Progenitor cell of endocrine pancreas (in vitro differentiated cells): ENCODE measurements at places on chromosomes 2 and 18.

- no peak overlapping the region for H3K4me3 ChIP-seq
- H3K27me3 ChIP-seq, result no peaks in the 10 kb centered on the region
- DNase-seq, result no peak
- no peaks in the 10 kb centered on the region for H3K36me3 ChIP-seq
Observed at GRCh38 chr2:221229099-221229498, 343.0 kb downstream of the EPHA4 start.

DNA sequence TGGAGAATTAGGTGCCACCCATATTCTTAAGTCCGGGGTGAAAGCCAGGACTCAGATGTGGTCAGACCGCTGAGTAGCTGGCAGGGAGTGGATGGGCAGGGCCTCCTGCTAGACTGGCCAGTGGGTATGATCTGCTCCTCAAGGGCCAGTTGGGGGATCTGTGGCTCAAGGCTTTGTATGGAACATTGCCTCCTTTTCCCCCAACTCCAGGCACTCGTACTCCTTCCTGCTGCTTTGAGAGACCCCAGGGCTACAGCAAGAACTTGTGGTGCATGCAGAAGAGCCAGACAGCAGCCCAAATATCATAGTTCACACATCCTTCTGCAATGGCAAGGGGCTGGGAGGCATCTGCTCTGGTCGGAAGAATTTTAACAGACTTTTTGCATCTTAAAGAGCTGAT, 61.7 kb downstream of the PDCL3 start:
- H3K4me1 ChIP-seq, result no peaks in the 10 kb centered on the region
- no peaks in the 10 kb centered on the region for H3K36me3 ChIP-seq
- no peak overlapping the region for H3K27ac ChIP-seq

DNA sequence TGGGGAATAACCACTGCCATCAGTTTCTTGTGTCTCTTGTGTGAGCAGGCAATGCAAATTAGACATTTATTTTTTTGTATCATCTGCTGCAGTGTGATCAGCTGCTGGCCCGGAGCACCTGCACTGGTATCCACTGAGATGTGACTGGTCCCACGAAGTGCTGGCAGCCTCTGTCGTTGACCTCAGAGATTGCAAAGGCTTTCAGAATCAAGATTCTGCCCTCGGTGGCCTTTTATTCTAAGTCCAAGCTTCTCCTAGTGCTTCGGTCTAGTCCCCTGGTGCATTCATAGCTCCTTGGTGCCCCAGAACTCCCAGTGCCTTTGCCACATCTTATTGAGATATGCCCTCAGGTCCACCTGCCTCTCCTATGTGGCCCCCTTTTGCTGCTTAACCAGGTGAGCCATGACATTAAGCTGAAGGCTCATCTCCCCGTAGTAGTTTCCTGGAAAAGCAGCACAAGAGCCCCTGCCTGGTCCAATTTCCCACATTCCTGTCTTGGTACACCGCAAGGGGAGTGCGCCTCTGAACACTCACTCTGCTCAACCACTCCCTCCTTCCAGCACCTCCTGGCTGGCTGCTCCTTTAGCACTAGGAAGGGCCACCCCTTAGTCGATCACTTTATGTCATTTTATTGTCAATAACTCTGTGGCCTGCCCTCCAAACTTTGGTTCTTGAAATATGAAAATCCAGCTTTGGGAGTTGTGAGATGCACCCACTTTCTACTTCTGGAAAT, 27.1 kb upstream of the MARCO start:
- H3K4me1 ChIP-seq, result peaks cover 8% of the 10 kb centered on the region
- DNase-seq, result no peak
- no peak overlapping the region for H3K27ac ChIP-seq
- H3K36me3 ChIP-seq, result no peaks in the 10 kb centered on the region
- H3K4me3 ChIP-seq, result no peak overlapping the region

DNA sequence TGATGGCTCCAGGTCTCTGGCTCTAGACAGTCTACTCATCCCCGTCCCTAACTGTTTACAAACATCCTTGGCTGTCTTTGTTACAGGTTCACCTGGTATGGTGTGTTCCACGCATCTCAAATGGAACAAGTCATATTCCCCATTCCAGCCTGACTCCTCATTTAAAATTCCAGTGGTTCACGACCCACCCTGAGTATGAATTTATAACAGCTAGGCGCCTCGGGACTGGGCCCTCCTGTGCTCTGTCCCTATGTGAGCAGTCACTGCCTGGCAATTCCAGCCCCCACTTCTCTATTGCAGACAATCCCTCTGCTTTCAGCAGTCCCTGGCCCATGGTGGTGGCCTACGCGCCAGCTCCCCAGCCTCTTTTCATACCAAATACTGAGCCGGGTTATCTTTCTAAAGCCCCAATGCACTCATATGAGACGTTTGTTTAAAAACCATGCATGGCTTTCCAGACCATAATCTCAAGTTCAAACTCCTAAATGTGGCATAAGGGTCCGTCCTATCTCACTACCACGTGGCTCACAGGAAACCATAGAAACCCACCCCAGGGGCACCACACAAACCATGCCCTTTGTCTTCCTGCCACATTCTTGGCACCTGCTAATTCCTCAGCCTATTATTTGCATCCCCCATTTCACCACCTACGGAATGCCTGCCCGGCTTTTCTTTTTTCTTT, 1.6 kb downstream of the SERPINB8 start:
- peak overlapping the region; percentile 86 for H3K4me3 ChIP-seq
- H3K36me3 ChIP-seq, result no peaks in the 10 kb centered on the region
- DNase-seq, result no peak

- H3K4me1 ChIP-seq, result peaks cover 18% of the 10 kb centered on the region
- DNase-seq, result no peak
- no peaks in the 10 kb centered on the region for H3K27me3 ChIP-seq
Observed at GRCh38 chr2:105581555-105581944, 163.2 kb upstream of the NCK2 start.

- peaks cover 11% of the 10 kb centered on the region for H3K27me3 ChIP-seq
- DNase-seq, result no peak
- no peak overlapping the region for H3K27ac ChIP-seq
- H3K4me1 ChIP-seq, result peaks cover 3% of the 10 kb centered on the region
- no peaks in the 10 kb centered on the region for H3K36me3 ChIP-seq
- H3K4me3 ChIP-seq, result no peak overlapping the region
Observed at GRCh38 chr2:27170581-27171337, 22.0 kb downstream of the TCF23 start.

- peaks cover 2% of the 10 kb centered on the region for H3K36me3 ChIP-seq
- no peak overlapping the region for H3K27ac ChIP-seq
- peaks cover 9% of the 10 kb centered on the region for H3K4me1 ChIP-seq
- DNase-seq, result no peak
Observed at GRCh38 chr2:18924886-18925285, 335.5 kb upstream of the NT5C1B start.

DNA sequence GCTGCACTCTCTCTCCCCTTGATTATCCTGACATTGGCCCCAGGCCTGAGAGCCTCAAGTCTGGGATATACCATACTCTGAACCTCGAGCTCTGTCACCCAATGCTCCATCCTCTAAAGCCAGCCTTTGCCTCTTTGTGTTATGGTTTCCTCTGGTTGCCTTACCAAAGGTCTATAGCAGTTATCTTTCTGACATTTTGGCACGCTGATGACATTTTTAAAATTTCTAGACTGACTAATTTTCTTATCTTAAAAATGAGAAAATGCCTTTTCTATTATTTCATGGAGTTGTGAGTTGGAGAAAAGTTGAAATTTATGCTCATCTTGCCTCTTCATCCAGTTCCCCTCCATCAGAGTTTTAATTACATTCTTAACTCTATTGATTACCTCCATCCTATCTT, 62.7 kb downstream of the PKP4 start:
- no peaks in the 10 kb centered on the region for H3K27me3 ChIP-seq
- DNase-seq, result no peak
- H3K4me1 ChIP-seq, result peaks cover 8% of the 10 kb centered on the region
- H3K4me3 ChIP-seq, result no peak overlapping the region
- H3K36me3 ChIP-seq, result peaks cover 8% of the 10 kb centered on the region

DNA sequence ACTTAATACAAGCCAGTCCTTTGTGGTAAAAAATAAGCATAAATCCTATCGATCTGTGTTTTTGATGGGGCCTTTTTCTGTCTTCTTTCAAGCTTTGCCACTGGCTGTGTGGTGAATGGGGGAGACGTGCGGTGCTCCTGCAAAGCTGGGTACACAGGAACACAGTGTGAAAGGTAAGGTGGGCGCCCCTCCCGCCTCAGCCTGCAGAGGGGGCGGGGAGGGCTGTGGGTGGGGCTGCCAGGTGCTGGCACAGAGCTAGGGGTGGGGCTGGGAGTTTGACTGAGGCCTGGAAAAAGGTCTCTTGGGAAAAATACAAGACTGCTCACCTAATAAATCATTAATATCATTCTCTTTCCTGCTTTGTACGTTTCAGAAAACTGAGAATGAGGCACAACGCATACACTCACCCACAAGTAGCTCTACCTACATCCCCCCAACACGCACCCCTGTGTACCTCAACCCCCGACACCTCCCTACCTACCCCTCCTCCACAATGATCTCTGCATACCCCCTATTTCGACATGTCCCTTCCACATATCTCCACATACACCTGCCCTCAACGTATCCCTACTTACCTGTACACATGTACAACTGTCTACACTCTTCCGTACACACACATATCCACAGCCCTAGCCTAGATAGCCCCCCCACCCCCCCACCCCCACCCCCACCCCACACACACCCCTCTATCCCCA, 129.7 kb upstream of the TTC39C start:
- H3K4me1 ChIP-seq, result peaks cover 36% of the 10 kb centered on the region
- no peaks in the 10 kb centered on the region for H3K36me3 ChIP-seq
- peak overlapping the region; percentile 73 for H3K27ac ChIP-seq
- H3K27me3 ChIP-seq, result peaks cover 2% of the 10 kb centered on the region

DNA sequence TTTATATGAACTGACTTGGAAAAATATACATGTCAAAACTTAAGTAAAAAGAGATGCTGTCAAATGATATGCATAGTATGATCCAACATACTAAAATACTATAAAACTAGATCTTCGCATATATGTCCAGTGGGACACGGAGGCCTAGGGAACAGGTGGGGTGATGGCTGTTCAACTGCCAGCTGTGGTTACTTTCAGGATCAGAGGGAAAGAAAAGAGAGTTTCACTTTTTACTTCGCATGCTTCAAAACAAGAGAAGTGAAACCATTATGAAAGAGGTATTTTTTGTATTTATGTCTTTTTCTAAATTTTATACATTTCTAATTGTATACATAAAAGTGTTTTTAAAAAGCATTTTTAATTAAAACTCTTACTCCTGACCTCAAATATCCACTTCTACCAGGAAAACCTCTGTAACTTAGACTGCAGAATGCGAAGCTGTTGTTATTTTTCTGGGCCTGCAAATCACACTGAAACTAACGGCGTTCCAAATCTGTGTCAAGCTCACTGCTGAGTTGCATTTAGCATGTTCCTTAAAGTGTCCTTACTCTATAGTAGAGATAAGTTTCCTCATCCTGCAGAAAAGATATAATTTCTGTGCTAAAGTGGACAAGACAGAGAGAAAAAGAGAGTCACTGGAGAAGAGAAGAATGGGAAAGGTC, 97.8 kb upstream of the SLC35G4 start:
- H3K4me3 ChIP-seq, result no peak overlapping the region
- DNase-seq, result no peak
- H3K27me3 ChIP-seq, result peaks cover 6% of the 10 kb centered on the region
- H3K36me3 ChIP-seq, result no peaks in the 10 kb centered on the region
- H3K27ac ChIP-seq, result no peak overlapping the region

- H3K27me3 ChIP-seq, result no peaks in the 10 kb centered on the region
- no peak for DNase-seq
- H3K4me3 ChIP-seq, result no peak overlapping the region
- peak overlapping the region; percentile 75 for H3K27ac ChIP-seq
- H3K4me1 ChIP-seq, result no peaks in the 10 kb centered on the region
Observed at GRCh38 chr2:72128843-72129227, 18.8 kb downstream of the CYP26B1 start.

- DNase-seq, result no peak
- no peaks in the 10 kb centered on the region for H3K36me3 ChIP-seq
- H3K4me1 ChIP-seq, result peaks cover 3% of the 10 kb centered on the region
- H3K27ac ChIP-seq, result no peak overlapping the region
Observed at GRCh38 chr18:78778651-78779050, 201.0 kb upstream of the SALL3 start.

GRCh38 chr2:71212336-71212735, 14.6 kb downstream of the PAIP2B start:
- no peaks in the 10 kb centered on the region for H3K4me1 ChIP-seq
- H3K27ac ChIP-seq, result no peak overlapping the region
- no peak overlapping the region for H3K4me3 ChIP-seq
- no peak for DNase-seq
